ENCODE measurements at places on chromosomes 4 and X.
A peak's percentile ranks its signal among the peaks of the same experiment; 100 is the strongest.

GRCh38 chr4:144715230-144715629 is 69.3 kb downstream of the HHIP start:
- no peak for DNase-seq

- no peak for DNase-seq
Measured at GRCh38 chrX:71546879-71547278, 14.0 kb downstream of the OGT start.

- DNase-seq, result no peak
Measured at GRCh38 chr4:150181536-150181935, 103.3 kb downstream of the DCLK2 start.

- DNase-seq, result no peak
Measured at GRCh38 chr4:158895797-158896576, 127.2 kb downstream of the FNIP2 start.

- DNase-seq, result no peak
Measured at GRCh38 chr4:88212253-88212561, 53.8 kb upstream of the ABCG2 start.

- peak; percentile 38 for DNase-seq
Measured at GRCh38 chr4:184896868-184897715, 71.3 kb upstream of the ACSL1 start.

- DNase-seq, result no peak
Measured at GRCh38 chrX:55524487-55524886, 34.8 kb upstream of the USP51 start.

DNA sequence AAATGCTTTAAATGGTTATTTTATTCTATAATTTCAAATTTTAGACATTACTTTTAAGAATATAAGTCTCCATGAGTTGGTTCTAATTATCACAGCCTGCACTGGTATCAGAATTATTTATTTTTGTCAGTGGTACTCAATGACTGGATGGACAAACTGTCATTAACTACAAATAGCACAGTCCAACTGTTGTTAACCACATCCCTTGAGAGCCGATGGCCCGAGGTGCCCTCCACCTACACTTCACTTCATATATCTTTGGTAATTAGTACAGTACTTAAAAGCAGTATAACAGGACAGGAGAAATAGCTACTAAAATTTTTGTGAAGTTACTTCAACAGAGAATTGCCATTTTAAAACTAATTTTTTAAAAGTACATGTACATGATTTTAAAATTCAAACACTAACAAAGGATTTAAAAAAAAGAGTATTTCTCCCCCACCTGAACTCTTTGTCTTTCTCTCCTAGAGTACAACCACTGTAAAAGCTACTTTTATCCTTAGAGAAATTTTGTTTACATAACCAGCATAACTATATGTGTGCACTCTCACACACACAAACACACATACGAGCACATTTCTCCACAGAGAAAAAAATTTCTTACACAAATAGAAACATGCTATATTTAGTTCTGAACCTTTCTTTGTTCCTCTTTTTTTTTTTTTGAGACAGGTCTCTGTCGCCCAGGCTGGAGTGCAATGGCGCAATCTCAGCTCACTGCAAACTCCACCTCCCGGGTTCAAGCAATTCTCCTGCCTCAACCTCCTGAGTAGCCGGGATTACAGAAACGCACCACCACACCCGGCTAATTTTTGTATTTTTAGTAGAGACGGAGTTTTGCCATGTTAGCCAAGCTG is 6.5 kb downstream of the TIFA start:
- DNase-seq, result no peak

DNA sequence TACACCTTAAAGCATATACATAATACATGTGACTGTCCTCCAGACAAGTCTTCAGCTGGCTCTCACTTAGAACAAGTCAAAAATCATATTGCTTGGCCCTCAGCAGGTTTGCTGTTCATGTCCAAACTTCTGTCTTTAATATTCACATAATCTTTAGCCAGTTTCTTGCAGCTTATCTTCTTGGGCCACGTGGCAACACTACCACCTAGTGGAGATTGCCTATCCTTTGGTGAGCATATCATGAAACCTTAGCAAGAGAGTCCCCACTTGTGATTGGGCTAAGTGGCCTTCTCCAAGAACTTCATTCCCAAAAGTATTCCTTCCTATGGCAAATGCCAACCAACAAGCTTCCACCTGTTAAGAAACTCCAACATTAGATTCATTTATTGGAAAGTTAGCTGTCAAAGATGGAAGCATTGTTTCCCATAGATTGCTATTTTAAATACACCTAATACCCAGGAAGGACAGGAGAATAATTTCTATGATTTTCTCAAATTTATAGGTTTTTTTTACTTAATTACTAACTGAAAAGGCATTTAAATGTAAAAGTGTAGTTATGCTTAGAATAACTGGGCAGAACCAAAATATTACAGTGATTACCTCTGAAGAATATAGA is 231.9 kb upstream of the INTU start:
- DNase-seq, result no peak

- DNase-seq, result no peak
Measured at GRCh38 chr4:95027905-95028618, 270.3 kb downstream of the BMPR1B start.

GRCh38 chrX:108036298-108036973 is 8.4 kb upstream of the VSIG1 start:
- DNase-seq, result no peak

DNA sequence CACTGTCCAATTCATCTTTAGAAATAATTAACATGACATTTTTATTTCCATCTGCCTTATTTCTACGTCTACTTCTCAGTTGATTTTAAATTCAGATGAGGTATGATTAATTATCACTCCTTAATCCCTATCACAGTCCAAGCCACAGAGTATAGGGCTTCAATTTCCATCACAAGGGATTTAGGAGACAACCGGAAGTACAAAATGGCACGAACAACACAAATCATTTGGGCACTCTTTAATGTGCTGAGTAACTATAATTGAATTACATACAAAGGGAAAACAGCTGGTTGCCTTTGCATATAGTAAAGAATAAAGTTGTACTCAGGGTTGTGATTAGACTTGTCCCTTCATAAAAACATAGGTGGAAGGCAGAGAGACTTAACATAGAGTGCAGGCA is 290.4 kb upstream of the MAGEB16 start:
- DNase-seq, result no peak

- no peak for DNase-seq
Measured at GRCh38 chr4:133638751-133639150, 489.7 kb downstream of the PCDH10 start.

DNA sequence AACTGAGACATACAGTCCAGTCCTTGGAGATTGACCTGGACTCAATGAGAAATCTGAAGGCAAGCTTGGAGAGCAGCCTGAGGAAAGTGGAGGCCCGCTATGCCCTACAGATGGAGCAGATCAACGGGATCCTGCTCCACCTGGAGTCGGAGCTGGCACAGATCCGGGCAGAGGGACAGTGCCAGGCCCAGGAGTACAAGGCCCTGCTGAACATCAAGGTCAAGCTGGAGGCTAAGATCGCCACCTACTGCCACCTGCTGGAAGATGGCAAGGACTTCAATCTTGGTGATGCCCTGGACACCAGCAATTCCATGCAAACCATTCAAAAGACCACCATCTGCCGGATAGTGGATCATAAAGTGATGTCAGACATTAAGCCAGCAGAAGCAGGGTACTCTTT is 20.4 kb upstream of the FRMPD3 start:
- DNase-seq, result no peak

- no peak for DNase-seq
Measured at GRCh38 chr4:1003271-1004070, 8.0 kb upstream of the FGFRL1 start.

- DNase-seq, result no peak
Measured at GRCh38 chr4:83113429-83113786, 1.1 kb downstream of the PLAC8 start.

DNA sequence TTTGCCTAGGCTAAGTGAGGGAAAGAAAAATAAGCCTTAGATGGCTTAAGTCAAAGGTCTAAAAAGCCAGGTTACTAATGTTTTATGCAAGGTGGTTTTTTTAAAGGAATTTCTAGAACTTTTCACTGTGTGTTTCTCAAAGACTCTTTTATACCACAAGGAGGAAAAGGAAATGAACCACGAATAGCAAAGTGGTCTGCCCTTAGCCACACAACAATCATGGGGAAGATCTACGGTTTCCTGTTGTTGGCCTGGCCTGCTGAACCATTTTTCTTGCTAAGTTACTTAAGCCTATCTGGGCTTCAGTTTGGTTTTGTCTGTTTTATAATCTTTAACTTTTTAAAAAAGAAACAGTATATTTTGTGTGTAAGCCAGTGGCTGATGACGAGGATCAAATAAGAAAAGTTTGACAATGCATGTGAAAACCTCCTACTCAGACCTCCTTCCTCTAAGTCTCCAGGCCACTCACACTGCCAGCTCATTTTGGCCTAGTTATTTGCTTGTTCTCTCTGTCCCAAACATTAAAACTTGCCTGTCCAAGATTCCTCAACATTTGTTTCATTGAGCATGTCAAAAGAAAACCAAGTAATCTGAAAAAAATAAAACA is 56.7 kb upstream of the COL25A1 start:
- DNase-seq, result no peak

GRCh38 chr4:21002976-21003375 is 302.7 kb downstream of the PACRGL start:
- DNase-seq, result no peak

GRCh38 chr4:69781458-69782418 is 21.3 kb upstream of the SULT1B1 start:
- DNase-seq, result no peak

- DNase-seq, result no peak
Measured at GRCh38 chr4:73311428-73311827, 52.8 kb upstream of the ANKRD17 start.

DNA sequence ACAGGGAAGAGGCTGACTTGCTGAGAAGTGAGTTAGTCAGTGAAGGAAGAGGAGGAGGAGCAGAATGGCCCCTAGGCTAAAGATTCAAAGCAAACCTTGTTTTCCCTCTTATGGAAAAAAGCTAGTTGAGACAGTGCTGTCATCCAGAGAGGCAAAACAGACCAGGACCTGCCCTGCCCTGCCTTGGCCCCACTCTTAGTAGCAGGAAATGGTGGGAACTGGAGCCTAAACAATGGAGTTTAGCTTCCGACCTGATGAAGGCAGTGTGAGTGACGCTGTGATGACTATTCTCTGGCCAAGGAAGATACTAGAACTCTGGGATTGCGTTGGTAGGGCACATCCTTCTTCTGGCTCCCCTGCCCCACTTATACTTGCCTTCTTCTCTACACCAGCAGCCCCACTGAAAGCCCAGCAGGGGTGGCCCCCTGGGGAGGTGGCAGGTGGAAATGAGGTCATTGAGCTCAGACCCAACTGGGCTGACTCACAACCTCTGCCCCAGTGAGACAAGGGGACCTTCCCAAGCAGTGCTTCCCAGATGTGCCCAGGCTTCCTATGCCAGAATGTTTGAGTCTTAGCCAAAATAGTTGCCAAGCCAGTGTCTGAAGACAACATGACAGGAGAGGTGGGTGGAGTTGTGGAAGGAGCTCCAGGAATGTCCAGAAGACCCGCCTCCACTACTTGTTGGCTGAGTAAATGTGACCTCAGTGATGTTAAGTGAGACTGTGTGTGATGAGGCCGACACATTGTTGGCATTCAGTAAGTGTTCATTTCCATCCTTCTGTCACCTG is 38.8 kb downstream of the MSN start:
- DNase-seq, result peak; percentile 34

GRCh38 chrX:8868906-8869305 is 67.7 kb upstream of the FAM9A start:
- no peak for DNase-seq

DNA sequence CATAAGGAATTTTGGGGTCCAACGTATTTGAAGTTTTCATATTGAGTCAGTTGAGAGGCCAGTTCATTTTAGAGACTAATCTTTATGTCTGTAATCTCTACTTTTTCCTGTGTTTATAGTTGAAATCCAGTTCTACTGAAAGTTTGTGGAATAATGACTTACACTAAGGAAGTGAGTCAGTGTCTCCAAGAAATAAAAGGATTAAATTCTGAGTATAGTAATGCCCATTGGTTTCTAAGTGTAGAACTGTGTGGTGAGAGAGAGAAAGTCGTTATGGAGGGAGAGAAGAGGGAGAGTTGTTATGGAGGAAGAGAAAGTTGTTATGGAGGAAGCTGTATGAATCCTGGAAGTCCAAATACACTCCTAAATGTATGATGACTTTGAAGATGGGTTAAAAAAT is 264.6 kb upstream of the HAND2 start:
- DNase-seq, result no peak

- no peak for DNase-seq
Measured at GRCh38 chr4:158649111-158649680, 22.5 kb downstream of the C4orf46 start.

- DNase-seq, result no peak
Measured at GRCh38 chr4:94177822-94178221, 29.8 kb upstream of the SMARCAD1 start.

DNA sequence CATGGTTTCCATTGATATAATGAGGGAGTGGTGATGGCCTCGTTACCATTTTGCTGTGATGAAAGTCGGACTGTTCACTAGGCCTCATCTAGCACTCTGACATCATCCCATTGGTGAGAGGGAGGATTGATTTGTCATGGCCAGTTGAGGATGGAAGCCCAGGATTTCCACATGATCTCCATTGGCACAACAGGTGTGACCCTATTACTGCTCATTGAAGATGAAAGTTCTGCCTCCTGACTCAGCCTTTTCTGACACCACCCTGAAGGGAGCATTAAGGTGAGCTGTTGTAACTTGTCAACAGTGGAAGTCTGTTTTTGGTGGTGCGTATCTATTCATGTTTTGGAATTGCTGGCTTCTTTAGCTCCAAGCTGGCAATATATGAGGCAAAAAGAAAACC is 144.2 kb downstream of the PABPC4L start:
- no peak for DNase-seq

DNA sequence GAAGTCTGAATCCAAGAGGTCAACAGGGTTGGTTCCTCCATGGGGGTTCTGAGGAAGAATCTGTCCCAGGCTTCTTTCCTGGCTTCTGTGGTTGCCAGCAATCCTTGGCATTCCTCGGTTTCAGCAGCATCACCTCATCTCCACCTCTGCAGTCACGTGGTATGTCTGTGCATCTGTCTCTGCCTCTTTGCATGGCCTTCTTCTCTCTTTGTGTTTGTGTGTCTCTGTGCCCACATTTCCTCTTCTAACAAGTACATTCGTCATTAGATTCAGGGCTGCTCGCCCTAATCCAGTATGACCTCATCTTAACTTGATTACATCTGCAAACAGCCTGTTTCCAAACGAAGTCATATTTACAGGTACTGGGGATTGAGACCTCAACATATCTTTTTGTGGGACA is 114.0 kb downstream of the BCOR start:
- DNase-seq, result no peak

GRCh38 chr4:63817196-63817865 is 591.9 kb downstream of the TECRL start:
- no peak for DNase-seq

DNA sequence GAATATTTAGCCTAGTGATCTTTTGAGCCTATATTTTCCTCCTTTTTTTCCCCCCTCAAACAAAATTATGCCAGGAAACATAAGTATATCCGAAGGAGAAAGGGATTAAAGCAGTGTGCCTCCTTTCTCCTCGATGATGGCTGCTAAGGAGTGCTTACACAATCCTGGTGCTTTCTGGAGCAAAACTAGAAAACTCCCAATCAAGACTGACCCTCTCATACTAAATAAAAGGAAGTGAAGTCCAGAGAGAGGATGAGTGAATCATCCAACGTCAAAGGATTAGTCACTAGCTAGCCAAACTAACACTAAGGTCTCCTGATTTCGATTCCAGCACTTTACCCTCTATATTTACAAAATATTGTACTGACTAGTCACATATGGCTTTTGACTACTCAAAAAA is 146.8 kb downstream of the PPP3CA start:
- no peak for DNase-seq

GRCh38 chrX:15645266-15645665 is 19.3 kb downstream of the CLTRN start:
- no peak for DNase-seq
